GM12892 (cell line): ENCODE measurements at places on chromosomes 3 and 15.
A peak's percentile ranks its signal among the peaks of the same experiment; 100 is the strongest.

DNA sequence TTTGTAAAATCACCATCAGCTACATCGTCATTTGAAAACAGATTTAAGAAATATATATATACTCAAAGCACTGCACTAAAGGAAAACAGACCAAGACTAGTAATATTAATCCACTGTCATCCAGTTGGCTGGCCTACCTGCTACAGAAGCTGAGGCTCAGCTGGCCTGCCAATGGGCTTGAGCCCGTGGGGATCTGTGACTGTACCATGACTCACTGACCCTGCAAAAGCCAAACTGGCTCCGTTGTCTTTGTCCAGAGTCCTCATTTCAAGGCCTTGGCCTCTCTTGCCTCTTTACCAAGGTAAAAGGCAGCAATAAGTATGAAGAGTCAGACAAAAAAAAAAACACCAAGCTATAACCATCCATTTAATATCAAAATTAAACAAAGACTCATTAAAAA is 463.5 kb upstream of the RASGRP1 start:
- DNase-seq = no peak

DNA sequence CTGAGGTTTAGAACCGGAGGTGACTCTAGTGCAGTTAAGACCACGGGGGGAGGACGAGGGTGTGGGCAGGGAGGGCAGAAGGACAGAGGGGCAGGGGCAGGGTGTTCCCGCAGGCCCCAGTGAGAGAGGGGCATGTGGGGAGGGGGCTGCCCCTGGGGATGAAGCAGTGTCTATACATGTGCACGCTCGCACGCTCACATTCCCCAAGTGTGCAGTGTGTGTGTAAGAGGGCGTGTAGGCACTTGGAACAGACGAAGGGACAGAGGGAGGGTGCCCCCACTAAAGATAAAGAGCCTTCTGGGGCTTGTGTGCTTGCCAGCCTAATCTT is 69.5 kb upstream of the MEF2A start:
- DNase-seq = no peak

- peak; percentile 56 for DNase-seq
Measured at GRCh38 chr15:31262901-31263671, 63.5 kb upstream of the KLF13 start.

DNA sequence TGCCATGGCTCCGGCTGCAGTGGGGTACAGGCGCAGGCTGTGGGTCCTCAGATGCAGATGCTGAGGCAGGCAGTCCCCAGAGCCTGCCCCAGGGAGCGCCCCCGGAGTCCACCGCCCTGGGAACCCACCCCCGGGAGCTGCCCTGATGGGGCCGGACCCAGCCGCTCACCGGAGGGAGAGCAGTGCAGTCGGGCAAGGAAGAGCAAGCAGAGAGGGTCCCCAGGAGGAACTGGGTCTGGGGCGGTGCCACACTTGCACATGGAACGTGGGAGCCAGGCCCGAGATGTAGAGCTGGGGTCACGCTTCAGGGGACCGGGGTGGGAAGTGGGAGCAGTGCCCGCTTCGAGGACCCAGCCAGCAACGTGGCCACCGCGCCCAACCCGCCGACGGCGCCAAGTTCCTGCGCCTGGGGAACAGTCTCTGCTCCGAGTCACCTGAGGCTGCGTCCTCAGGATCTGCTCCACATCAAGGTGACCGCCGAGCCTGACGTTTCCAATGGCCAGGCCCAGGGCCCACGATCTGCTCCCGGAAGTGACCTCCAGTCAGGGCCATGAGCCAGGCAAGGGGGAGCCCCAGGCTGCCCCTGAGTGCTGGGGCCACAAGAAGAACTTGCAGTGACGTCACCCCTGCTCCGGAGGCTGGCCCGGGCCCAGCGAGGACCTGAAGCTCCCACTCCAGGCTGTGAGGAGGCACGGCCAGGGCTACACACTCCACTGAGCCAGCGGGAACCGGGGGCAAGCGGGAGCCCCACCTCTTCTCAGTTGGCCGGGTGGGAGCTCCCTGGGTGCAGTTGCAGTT is 27.0 kb upstream of the TFG start:
- no peak for DNase-seq

- DNase-seq = no peak
Measured at GRCh38 chr3:77186728-77187127, 146.8 kb downstream of the ROBO2 start.

- DNase-seq = no peak
Measured at GRCh38 chr3:38163841-38164642, 1.3 kb upstream of the OXSR1 start.

DNA sequence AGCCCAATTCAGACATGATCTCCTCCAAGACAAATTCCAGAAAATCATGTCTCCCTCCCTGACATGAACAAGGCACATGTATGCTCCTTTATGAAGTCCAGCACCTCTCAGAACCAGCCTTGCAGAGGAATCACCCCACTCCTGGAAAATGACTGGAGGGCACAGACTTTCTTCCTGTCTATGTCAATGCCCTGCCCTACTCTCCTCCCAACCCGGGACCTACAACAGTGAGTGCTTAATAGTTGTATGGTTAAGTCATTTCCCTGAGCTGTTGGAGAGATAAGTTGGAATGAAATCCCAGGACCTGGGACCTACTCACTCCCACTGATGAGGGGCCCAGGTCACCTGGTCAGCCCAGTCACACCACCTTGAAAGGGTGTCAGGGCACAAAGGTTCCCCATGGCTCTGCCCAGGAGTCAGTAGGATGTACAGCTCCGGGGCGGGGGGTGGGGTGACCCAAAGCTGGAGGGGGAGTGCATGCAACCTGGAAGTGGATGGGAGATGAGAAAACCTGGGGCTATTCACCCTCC is 80.1 kb upstream of the HERC1 start:
- no peak for DNase-seq

DNA sequence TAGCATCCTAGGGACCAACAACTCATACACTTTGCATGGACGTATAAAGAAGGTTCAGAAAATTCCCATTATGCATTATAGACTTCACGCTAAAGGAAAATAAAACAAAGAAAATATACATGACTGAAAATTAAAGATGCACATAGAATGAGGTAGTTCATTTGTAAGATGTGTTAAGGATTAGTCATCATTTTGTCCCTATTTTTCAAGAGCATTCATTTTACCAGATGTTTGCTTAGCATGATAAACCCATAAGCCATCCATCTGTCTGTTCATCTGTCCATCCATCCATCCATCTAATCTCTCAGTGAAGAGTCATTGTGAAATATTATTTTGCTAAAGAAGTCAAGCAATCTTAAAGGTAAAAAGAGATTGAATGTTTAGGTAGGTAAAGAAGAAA is 80.3 kb downstream of the TFG start:
- DNase-seq = no peak

DNA sequence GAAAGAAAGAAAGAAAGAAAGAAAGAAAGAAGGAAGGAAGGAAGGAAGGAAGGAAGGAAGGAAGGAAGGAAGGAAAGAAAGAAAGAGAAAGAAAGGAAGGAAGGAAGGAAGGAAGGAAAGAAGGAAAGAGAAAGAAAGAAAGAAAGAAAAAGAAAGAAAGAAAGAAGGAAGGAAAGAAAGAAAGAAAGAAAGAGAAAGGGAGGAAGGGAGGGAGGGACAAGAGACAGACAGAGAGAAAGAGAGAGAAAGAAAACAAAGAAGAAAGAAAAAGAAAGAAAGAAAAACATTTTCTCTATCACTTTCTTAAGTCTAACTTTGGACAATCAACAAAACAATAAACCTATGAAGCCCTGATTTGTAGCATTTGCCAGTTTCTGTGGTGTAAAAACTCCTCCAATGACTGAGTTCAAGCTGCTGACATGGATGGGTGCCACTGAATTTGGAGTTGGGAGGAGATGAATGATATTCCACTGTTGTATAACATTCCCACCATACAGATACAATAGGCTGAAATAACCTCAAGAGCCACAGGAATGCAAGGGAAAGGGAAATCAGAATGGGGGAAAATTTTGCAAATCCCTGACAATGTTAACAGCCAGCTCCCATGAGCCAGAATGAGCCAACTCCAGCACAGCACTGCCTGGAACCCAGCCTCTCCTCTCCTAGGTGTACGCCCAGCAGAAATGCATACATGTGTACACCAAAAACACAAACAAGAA is 15.0 kb upstream of the RTP3 start:
- DNase-seq = no peak

DNA sequence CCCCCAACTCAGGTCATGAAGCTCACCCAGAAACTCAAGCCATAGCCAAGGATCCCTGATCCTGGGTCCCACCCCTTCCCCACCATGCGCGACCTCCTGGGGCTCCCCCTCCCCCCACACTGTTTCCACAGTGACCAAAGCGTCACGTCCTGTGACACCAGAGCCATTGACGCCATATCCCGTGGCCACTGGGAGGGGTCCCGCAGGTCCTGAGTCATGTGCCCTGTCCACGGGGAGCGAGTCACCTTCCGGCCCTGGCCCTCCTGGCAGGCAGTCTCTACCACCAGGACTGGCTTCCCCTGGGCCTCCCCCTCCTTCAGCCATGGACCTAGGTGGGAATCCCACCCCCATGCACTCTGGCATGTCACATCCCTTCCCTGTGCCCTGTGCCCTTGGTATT is 15.6 kb downstream of the SEMA3F start:
- no peak for DNase-seq

GRCh38 chr15:74386496-74387140 is 19.2 kb upstream of the CYP11A1 start:
- no peak for DNase-seq

GRCh38 chr3:183159333-183159732 is 3.2 kb downstream of the LAMP3 start:
- DNase-seq = no peak

DNA sequence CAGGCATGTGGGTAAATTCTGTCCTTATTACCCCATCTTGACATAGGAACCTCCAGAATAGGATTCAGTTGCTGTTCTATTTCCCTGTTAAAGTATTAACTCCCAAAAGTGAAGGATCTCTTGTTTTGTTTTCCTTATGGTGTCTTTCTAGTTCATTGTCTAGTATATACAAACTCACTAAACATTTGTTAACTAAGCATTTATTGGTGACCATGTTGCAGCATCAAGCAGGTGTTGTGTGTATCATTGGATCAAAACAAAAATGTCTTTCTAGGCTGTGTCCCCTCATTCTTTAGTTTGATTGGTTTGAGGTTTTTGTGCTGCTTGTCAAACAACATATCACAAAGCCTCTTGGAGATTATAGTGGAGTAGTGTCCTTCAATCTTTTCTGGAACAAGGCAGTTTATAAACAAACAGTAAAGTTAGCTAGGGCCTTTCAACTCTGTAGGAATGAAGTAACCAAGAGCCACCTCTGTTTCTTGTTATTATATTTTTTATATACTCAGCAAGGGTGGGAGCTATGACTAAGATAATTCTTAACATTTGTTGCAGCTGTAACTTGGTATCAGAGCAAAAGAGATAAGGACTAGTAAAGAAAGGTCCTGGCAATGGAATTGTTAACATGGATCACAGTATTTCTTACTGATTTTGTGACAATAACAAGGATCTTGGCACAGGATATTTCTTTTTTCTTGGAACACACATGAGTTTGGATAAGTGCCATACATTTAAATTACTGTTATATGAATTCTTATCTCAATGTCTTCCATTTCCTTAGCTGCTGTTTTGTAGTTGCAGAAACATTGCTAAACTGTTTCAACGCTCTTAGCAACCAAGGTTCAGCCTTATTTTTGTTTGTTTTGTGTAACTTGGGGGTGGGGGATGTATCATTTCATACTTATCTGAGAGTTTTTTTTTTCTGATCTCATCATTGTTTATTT is 49.3 kb downstream of the TMOD3 start:
- no peak for DNase-seq

DNA sequence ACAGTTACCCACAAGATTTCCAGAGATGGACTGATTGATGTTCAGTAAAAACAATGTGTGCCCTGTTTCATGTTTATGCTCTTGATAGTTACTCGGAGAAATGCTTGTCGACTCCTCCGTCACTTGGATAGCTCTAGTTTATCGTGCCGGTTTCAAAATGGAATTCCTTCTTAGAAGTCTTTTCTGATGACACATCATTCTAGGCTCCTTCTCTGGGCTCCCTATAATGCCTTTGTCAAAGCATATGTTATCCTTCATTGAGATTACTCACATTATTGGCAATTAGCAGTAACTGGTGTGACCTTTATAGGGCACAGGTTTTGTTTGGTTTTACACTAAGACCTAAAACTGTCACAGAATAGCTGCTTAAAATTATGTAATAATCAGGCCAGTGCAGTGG is 201.8 kb downstream of the CNTN6 start:
- DNase-seq = no peak

- no peak for DNase-seq
Measured at GRCh38 chr3:191244242-191244867, 45.3 kb downstream of the OSTN start.

DNA sequence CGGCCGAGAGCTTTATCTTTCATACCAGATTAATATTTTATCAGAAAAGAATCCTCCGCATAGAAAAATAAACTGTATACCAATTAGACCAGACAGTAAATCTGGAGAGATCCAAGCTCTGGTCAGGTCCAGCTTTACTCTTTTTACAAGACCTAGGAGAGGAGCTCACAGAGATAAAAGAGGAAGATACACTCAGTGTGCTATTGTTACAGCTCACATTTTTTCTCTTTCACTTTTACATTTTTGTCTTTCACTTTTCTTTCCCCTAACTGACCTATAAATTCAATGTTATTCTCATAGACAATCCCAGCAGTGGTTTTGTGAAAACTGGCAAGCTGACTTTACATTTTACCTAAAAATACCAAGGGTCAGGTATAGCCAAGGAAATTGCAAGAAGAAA is 55.8 kb downstream of the GUCA1C start:
- no peak for DNase-seq

- DNase-seq = no peak
Measured at GRCh38 chr15:73330206-73331051, 38.3 kb downstream of the HCN4 start.

DNA sequence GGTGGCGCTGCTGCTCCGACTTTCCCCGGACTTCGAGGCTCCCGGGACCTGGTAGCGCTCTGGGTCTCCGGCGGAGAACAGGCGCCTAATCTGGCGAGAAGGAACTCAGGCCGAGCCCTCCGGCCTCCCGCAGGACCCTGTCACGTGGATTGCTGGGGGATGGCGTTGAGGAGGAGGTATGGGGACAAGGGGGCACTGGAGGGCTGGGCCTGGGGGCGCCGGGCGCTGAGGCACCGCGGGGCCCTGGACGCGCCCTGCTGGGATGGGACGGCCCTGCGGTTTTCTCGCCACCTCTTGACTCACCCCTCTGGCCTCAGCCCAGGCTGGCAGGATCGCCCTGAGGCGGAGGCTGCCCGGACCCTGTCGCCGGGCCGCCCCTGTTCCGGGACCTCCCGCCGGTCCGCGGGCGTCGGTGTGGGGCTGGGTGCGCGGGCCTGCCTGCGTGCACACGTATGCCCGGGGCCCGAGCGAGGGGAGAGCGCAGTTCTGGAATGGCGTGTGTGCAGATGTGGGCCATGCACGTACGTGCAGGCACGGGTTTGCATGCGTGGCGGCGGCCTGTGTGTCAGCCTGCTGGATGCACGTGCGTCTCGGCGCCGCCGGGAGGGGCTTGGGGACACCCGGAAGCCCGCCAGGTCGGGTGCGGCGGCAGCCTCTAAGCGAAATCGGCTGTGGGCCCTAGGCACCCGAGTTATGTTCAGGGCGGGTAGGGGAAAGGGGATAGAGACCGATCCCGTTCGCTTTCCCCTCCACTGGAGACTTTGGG is 752 bp downstream of the C15orf39 start:
- peak; percentile 82 for DNase-seq
